ENCODE measurements at places on chromosomes 2 and 18.

DNA sequence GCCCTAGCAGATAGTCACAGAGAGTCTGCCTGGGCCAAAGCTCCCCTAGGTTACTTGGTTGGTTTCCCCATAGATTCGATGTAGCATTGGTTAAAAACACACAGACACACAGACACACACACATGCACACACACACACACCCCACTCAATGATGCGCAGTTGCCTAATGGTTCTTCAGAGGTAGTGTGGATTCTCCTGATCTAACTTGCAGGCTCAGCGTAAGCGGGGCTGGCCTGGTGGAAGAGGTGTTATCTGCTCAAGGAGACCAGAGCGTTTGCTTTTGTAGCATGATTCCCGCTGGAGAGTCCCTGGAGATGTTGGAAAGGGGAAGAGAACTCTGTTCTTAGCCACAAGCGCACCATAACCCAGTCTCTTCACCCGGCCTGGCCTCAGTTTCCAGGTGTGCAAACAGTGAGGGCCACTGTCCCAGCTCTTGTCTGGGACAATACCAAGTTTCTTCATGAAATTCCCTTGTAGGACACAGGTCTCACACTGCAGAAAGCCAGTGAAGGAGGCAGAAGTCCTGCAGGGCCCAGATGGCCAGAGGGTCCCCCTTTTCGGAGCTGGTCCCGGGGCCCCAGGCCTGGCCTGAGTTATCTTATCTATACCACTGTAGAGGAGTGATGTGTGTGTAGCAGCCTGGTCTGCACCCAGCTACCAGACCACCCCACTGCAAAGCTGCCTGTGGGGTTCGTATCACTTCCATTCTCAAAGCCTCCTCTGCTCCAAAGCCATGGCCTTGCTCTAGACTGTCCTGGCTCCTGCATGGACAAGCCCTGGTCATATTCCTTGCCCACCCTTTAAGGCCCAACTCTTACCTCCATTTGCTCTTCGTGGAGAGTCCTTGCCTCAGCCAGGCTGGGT, 3.7 kb downstream of the ACKR3 start:
- DNase-seq: no peak

DNA sequence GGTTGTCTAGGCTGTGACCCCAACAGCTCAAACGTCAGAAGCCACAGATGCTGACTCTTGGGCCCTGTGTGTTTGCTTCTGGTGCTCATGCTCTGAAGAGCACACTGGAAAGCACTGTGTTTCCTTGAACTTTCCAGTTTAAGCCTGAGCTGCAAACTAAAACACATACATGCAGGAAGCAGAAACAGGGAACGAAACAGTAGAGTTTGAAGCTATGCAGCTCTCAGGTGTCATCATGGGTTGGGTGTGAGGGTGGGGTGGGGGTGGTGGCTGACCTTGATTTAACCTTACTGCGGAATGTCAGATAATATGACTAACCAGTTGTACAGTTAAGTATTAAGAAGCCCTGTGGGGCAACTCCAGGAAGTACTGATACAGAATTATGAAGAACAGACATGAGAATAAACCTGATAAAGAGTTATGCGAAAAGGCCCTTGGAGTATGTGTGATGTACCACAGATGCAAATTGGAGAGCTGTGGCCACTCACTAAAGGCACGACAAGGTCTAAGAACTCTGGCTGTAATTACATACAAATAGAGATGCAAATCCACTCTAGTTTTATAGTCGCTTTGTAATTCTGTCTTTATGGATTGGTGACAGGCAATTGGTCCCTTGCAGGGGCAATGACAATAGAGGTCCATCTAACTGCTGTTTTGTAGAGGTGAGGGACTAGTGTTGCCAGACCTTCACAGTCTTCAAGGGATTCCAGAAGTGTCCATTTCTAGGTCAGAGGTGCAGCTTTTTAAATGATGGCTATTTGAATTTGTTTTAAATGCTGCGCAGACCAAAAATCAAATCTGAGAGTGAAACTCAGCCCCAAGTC, 273.1 kb downstream of the NAPG start:
- no peak for DNase-seq

- no peak for DNase-seq
Measured at GRCh38 chr18:11521853-11522252, 87.5 kb upstream of the SLC35G4 start.

GRCh38 chr2:237525559-237526157, 38.6 kb downstream of the MLPH start:
- no peak for DNase-seq

DNA sequence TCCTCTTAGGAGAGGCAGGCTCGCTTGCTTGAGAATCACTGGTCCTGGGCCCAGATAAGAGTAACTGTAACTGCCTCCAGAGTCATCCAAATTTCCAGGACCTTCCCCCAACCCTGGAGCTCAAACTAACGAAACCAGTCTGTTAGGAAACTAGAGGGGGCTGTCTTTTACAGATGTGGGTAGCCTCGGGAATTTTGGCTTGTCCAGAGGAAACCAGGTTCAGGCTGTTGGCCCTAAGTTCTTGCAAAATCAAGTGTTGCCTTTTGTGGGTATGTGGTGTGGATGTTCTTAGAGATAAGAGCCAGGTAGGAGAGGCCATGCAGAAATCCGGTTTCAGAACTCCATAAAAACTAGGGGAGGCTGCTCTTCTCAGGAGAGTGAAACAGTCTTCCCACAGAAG, 125.0 kb upstream of the DLX2 start:
- DNase-seq: no peak

All from Ammon's horn (tissue), 1 donor.